Large intestine (tissue), 12 donors: ENCODE measurements at places on chromosomes 7 and 10. TPM values are rescaled to one million over a fixed set of nuclear protein-coding genes. Genes with fewer than 3 reads are reported as not detected.

- no peaks in the 10 kb centered on the region for H3K4me1 ChIP-seq
- DNase-seq = no peak
- H3K27ac ChIP-seq = no peak overlapping the region
- H3K27me3 ChIP-seq = no peaks in the 10 kb centered on the region
- H3K4me3 ChIP-seq = no peak overlapping the region
- H3K36me3 ChIP-seq = no peaks in the 10 kb centered on the region
Measured at GRCh38 chr10:21280037-21280436, 245.4 kb downstream of the SKIDA1 start.

PCGF6 gene
- polyA plus RNA-seq = 7.9 TPM

- no peak for DNase-seq
- H3K36me3 ChIP-seq = no peaks in the 10 kb centered on the region
- no peak overlapping the region for H3K27ac ChIP-seq
- no peak overlapping the region for H3K4me3 ChIP-seq
- H3K27me3 ChIP-seq = no peaks in the 10 kb centered on the region
Measured at GRCh38 chr10:113469796-113470195, 83.1 kb upstream of the HABP2 start.

GRCh38 chr7:158284617-158285382, 302.8 kb downstream of the PTPRN2 start:
- no peaks in the 10 kb centered on the region for H3K4me1 ChIP-seq
- H3K4me3 ChIP-seq = no peak overlapping the region
- no peak for DNase-seq
- H3K27ac ChIP-seq = no peak overlapping the region
- H3K36me3 ChIP-seq = no peaks in the 10 kb centered on the region

DNA sequence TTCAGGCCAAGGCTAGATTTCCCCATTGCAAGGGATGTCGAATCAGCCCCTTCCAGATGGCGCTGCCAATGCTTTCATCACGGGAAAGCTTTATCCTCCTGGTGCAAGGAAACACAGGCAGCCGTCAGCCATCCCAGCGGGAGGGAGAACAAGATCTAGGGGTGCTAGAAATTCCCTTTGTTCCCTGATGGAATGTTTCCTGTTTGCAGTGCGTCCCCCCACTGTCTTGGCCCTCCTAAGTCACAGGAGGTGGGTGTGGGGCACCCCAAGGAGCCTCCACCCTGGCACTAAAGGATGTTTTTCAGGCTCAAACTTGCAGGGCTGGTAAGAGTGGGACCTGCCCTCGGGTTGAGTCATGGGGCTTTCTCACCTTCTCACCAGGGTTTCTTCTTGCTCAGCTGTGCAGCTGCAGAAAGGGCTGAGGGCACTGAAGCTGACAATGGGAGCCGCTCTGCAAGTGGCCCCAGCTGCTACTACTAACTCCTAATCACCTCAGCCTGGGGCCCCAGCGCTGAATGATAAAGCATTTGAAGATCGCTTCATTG, 103.6 kb downstream of the PRPF18 start:
- no peaks in the 10 kb centered on the region for H3K4me1 ChIP-seq
- no peak overlapping the region for H3K4me3 ChIP-seq
- H3K36me3 ChIP-seq = peaks cover 38% of the 10 kb centered on the region
- H3K27ac ChIP-seq = no peak overlapping the region

DNA sequence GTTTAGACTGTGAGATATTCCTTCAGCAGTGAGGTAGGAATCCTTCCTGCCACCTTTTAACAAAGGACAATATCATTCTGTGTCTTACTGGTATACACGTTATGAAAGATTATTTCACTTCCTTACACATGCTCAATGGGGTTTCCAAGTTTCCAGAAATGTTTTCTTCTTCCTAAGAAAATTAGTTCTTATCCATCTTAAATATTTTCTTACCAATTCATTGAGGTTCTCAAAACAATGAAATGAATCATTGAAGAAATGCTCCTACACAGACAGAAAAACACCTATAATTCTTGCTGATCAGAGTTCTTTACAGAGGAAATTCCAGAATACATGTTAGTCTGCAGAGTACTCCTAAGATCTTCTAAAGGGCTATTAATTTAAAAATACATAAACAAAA, 51.4 kb upstream of the SEC61G start:
- H3K27me3 ChIP-seq = no peaks in the 10 kb centered on the region
- H3K4me3 ChIP-seq = no peak overlapping the region
- no peak overlapping the region for H3K27ac ChIP-seq
- H3K4me1 ChIP-seq = no peaks in the 10 kb centered on the region

GRCh38 chr7:31825576-31825975, 138.6 kb downstream of the PPP1R17 start:
- no peak for DNase-seq
- H3K27me3 ChIP-seq = no peaks in the 10 kb centered on the region

DNA sequence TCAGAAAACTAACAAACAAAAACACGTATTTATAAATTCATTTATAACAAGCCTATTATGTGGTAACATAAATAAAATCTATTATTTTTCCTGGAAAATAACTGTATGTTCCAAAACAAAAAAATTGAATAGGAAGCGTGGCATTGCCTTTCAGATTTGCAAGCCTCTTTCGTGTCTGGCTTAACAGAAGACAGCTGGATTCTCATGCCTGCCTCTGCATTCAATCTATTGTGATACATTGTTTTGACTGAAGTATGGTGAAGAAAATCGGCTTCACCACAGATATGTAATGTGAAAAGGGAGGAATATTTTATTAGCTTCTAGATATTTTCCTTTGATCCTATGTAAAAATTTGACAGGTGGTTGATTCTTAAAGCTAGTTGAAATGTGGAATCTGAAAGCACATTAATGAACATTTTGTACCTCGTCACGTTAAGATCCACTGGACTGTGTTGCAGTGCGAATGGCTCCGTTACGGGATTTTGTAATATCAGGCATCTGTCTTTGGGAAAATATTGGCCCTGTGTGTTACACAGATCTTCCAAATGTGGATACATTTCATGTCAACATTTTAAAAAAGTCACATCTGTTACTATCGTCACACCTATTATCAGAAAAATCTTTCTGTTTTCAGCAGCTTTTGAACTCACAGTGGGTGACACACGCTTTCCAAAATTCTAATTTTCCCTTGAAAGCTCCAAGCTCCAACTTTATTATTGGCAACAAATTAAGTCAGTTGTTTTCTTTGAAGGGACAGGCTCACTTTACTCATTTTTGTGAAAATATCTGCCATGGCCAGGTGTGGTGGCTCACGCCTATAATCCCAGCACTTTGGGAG, 26.2 kb downstream of the PALD1 start:
- no peaks in the 10 kb centered on the region for H3K27me3 ChIP-seq
- H3K36me3 ChIP-seq = no peaks in the 10 kb centered on the region
- H3K27ac ChIP-seq = no peak overlapping the region
- H3K4me3 ChIP-seq = no peak overlapping the region
- DNase-seq = no peak
- peaks cover 13% of the 10 kb centered on the region for H3K4me1 ChIP-seq

- peaks cover 62% of the 10 kb centered on the region for H3K36me3 ChIP-seq
- H3K27me3 ChIP-seq = no peaks in the 10 kb centered on the region
- no peak for DNase-seq
- H3K27ac ChIP-seq = no peak overlapping the region
- no peak overlapping the region for H3K4me3 ChIP-seq
Measured at GRCh38 chr7:137895301-137896221, 48.8 kb upstream of the DGKI start.

GRCh38 chr10:59319854-59320253, 42.5 kb downstream of the FAM13C start:
- no peak overlapping the region for H3K27ac ChIP-seq
- H3K4me3 ChIP-seq = no peak overlapping the region
- no peaks in the 10 kb centered on the region for H3K27me3 ChIP-seq
- no peak for DNase-seq

EMX2 gene
- not detected for polyA plus RNA-seq

GRCh38 chr7:114885836-114886235, 36.1 kb upstream of the MDFIC start:
- H3K27ac ChIP-seq = no peak overlapping the region
- no peak for DNase-seq
- no peak overlapping the region for H3K4me3 ChIP-seq
- H3K4me1 ChIP-seq = no peaks in the 10 kb centered on the region

DNA sequence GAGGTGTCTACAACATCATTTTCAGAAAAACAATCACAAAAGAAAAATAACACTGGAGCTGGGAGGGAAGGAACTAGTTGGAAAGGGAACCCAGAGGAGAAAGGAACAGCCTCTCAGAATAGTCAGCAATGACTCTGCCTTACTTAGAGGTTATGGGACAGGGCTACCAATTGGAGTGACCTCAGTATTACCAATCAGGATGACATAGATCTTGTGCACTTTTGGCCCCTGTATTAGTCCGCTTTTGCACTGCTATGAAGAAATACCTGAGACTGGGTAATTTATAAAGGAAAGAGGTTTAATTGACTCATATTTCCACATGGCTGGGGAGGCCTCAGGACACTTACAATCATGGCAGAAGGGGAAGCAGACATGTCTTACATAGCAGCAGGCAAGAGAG, 99.7 kb upstream of the SDK1 start:
- H3K36me3 ChIP-seq = no peaks in the 10 kb centered on the region
- no peak for DNase-seq
- H3K27ac ChIP-seq = no peak overlapping the region
- H3K4me1 ChIP-seq = no peaks in the 10 kb centered on the region
- H3K27me3 ChIP-seq = no peaks in the 10 kb centered on the region

PRSS37 gene
- polyA plus RNA-seq = 0.34 TPM

- H3K4me3 ChIP-seq = no peak overlapping the region
- DNase-seq = no peak
- no peaks in the 10 kb centered on the region for H3K27me3 ChIP-seq
- no peak overlapping the region for H3K27ac ChIP-seq
- H3K36me3 ChIP-seq = no peaks in the 10 kb centered on the region
- H3K4me1 ChIP-seq = no peaks in the 10 kb centered on the region
Measured at GRCh38 chr10:130808686-130809085, 502.8 kb downstream of the TCERG1L start.

SLC13A4 gene
- polyA plus RNA-seq = 1.1 TPM

DNA sequence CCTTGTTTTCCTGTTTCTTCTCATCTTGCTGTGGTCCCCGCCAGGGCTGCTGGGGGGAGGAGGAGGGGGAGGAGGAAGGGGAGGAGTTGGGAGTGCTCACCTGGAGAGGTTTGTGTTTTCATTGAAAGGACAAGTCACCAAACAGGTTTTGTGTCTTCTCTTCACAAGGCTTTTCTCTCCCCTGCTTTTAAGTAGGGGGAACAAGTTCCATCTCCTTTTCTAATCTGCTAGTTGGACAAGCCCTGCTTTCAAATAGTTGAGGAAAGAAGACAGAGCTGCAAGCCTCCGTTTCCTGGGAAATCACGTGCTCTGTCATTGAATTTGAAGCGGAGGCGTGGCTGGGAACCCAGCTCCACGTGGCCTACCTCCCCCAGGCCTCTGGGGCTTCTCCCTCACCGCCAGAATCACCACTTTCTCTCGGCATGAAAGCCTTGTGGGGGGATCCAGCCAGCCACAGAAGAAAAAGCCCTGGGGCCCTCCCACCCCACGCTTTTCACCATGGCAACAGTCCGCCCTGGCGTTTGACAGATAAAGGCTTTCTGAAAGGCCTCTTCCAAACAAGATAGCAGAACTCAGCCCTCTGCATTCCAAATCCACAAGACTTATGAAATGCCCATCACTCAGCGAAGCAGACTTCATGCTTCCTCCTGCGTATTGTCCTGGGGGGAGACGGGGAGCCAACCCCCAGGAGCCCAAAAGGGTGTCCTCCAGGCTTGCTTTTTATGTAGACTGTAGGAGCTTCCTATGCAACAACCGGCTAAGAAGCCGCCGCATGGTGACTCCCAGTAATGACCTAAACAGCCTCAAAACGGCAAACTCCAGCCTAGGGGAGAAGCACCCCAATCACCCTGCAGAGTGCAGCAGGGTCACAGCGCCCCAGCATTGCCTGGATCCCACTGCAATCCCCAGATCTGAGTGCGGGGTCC, 51.7 kb downstream of the PROSER2 start:
- H3K27me3 ChIP-seq = no peaks in the 10 kb centered on the region
- H3K4me1 ChIP-seq = peaks cover 46% of the 10 kb centered on the region
- peak overlapping the region; percentile 81 for H3K27ac ChIP-seq
- DNase-seq = peak; percentile 84
- H3K4me3 ChIP-seq = no peak overlapping the region
- H3K36me3 ChIP-seq = no peaks in the 10 kb centered on the region

- no peaks in the 10 kb centered on the region for H3K36me3 ChIP-seq
- no peaks in the 10 kb centered on the region for H3K4me1 ChIP-seq
- no peak for DNase-seq
- H3K27me3 ChIP-seq = no peaks in the 10 kb centered on the region
- no peak overlapping the region for H3K27ac ChIP-seq
Measured at GRCh38 chr7:158531661-158532060, 56.0 kb downstream of the PTPRN2 start.

DNA sequence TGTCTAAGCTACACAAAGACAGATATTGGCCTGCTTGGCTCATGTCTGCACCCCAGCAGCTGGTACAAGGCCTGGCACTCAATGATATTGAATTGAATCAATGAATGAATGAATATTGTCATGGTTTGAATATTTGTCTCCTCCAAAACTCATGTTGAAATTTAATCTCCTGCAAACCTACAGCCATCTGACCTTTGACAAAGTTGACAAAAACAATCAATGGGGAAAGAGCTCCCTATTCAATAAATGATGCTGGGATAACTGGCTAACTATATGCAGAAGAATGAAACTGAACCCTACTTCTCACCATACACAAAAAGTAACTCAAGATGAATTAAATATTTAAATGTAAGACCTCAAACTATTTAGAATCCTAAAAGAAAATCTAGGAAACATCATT, 144.7 kb downstream of the CYP26A1 start:
- H3K4me1 ChIP-seq = no peaks in the 10 kb centered on the region
- no peak for DNase-seq
- H3K27me3 ChIP-seq = no peaks in the 10 kb centered on the region
- H3K36me3 ChIP-seq = no peaks in the 10 kb centered on the region
- no peak overlapping the region for H3K4me3 ChIP-seq
- H3K27ac ChIP-seq = no peak overlapping the region

- no peak overlapping the region for H3K27ac ChIP-seq
- peak; percentile 19 for DNase-seq
- no peaks in the 10 kb centered on the region for H3K4me1 ChIP-seq
Measured at GRCh38 chr7:135160098-135160857, 10.2 kb downstream of the CYREN start.

DNA sequence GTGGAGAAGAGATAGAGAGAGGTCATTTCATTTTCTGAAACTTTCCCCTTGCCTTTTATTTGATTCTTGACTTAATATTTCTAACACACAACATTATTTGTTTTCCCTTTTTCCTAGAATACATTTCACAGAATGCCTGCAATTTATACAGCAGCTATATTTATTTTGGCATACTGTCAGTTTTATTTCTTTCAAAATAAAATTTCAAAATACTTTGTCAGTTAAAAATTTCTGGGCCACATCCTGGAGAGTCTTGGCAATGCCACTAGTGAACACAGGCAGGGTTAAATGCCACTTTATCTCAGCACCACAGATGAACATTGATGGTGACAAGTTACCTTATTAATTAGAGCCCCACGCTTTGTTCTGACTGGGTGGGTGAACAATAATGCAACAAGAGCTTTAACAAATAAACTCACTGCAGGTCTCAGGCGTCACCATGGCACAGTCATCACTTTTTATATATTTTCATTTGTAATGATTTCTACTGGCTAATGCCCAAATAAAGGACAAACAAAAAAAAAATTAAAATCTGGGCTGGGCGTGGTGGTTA, 494.0 kb downstream of the KIF20B start:
- DNase-seq = no peak
- no peaks in the 10 kb centered on the region for H3K27me3 ChIP-seq
- H3K27ac ChIP-seq = no peak overlapping the region
- no peaks in the 10 kb centered on the region for H3K36me3 ChIP-seq
- no peak overlapping the region for H3K4me3 ChIP-seq

TLL2 gene
- 0.99 TPM for polyA plus RNA-seq
